ENCODE measurements at places on chromosomes 11 and 22.

- DNase-seq: no peak
Measured at GRCh38 chr11:77519847-77520246, 46.0 kb upstream of the PAK1 start.

DNA sequence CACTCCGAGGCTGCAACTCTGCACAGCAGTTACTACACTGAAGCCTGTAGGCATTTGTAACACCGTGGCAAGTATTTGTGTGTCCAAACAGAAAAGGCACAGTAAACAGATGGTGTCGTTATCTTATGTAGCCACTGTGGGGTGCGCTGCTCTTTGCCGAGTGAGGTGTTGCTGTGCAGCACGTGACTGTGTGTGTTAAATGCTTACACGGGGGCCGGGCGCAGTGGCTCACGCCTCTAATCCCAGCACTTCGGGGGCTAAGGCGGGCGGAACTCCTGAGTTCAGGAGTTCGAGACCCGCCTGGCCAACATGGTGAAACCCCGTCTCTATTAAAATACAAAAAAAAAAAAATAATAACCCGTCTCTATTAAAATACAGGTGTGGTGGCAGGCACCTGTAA is 11.5 kb downstream of the ZBED4 start:
- DNase-seq: no peak

GRCh38 chr11:66561178-66561974 is 7.0 kb downstream of the CTSF start:
- DNase-seq: no peak

DNA sequence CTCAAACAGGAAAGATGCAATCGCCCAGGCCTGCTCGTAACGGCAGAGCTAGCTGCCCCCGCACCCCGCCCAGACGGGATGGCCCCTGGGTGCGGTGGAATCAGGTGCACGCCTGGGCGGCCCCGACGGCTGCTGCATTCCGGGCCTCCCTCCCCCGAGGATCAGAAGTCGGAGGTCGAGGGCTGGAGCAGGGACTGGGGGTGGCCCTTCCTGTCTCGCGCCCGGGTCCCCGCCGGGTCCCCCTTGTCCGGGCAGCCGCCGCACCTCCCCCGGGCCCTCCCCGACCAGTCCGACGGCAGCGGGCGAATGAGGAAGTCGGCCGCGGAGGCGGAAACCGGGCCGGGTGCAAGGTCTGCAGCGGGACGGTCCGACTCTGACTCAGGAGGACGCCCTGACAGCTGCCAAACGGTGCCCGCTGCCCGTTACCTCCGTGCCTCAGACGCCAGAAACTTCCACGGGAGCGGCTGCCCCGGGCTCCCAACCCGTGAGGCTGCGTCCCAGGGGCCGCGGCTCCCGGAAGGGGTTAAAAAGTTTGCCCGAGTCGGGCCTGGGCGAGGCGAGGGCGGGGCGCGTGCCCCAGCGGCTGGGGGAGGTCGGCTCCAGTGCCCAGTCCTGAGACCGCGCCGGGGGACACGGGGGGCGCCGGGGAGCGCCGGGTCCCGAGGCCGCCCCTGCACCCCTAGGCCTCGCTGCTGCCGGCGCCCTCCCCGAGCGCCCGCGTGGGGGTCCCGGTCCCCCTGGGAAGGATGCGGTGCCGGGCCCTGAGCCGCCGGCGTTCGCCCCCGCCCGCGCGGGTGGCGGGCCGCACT is 663 bp downstream of the MYH9 start:
- DNase-seq: no peak

GRCh38 chr11:131666617-131667016 is 296.2 kb downstream of the NTM start:
- DNase-seq: no peak

DNA sequence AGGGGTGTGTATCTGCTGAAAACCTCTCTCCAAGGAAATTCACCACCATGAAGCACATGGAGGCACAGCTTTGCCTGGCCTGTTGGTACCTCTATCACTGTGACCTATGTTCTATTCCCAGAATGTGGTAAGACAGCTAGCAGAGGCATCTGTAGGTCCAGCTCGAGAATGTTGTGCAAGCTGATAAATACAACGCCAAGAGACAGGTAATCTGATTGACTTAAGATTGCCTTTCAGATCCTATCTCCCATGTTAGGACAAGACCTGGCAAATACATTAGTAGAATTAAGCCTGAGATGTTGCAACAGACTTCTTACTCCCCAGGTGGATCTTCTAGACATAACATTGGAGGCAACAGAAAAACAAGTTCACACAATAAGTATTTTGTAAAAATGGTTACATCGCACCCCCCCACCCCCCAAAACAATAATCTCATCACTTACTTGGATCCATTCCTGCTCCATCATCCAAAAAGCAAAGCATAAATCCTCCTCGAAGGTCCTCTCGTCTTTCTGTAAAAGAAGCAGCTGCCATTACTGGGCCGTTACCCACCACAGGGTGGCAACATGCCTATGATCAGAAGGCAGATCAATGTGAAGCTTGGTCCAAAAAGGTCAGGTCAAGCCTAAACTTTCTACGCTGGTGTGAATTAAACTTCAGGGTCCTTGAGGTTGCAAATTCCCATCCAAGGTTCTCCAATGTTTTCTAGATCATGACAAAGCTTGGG is 18.5 kb downstream of the MORC2 start:
- no peak for DNase-seq

GRCh38 chr11:72012897-72013721 is 14.4 kb downstream of the IL18BP start:
- DNase-seq: no peak

DNA sequence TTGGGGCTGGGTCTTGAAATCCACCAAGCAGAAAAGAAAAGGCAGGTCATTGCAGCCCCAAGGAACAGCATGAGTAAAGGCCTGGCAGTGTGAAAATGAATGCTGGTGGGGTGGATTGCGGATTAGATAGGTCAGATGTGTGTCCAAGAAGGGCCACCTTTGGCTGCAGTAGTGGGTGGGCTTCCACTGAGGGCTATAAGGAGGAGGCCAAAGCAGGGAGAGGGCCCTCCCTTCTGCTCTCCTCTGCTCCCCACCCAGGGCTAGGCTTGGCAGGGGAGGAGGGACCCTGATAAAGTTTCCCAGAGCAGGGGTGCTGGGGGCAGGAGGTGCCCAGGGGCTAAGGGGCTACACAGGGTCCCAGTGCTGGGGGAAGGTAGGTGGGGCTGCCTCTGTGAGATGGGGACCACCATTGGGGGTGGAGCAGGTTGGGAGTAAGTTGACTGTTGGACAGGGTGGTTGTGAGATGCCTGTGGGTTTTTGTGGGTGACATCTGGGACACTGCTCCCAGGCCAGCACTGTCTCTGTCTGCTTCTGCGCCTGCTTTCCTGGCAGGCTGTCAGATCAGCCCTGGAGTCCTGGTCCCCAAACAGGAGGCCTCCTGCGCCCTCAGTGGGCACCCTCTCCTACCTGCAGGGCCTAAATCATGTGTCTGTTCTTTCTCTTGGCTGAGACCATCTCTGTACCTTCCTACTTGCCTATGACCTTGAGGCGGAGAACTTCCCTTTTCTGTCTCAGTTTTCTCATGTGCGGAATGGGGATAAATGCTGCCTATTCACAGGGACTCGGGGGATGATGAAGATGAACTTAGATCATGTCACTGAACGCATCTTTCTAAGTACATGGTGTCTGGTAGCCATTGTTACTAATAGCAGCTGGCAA is 1.9 kb downstream of the CAPN5 start:
- DNase-seq: no peak

Measured in activated naive CD4-positive, alpha-beta T cell (primary cell).